A549 treated with Mapracorat at 1 μM for 4 hours (cell line): ENCODE measurements at places on chromosomes 2 and 18. TPM values are rescaled to one million over a fixed set of nuclear protein-coding genes. Genes with fewer than 3 reads are reported as not detected.

GPR45 gene
- not detected in 5 replicates for total RNA-seq

ERICH2 gene
- total RNA-seq, result not detected in 5 replicates

SOX11 gene
- total RNA-seq, result not detected in 5 replicates

MAP3K2 gene
- total RNA-seq, result 13.1 to 26.8 TPM (median 19.8 TPM) in 5 replicates

HOXD9 gene
- 1.1 to 1.8 TPM (median 1.6 TPM) in 5 replicates for total RNA-seq

CREB1 gene
- 16.7 to 27.8 TPM (median 21.9 TPM) in 5 replicates for total RNA-seq

HJURP gene
- 58.1 to 61.5 TPM (median 59.1 TPM) in 5 replicates for total RNA-seq

RAX gene
- total RNA-seq, result not detected in 5 replicates

SERPINB2 gene
- not detected in 5 replicates for total RNA-seq
